ENCODE measurements at places on chromosomes 11 and 22.

DNA sequence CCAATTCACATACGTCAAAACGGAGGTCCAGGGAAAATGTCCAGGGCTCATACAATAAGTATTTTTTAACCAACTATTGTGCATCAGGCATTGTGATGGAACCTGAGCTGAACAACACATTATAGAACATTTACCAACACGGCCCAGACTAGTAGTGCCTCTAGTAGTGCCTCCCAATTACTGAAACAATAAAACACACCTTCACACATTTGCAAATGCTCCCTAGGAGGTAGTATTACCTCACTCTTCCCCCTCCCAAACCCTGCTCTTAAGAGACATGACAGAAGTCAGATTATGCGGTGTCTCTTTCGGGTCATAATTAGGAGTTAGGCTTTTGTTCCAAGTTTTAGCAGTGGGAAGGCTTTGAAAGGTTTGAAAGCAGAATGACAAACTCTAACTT is 61.1 kb downstream of the PAK1 start:
- H3K36me3 ChIP-seq, result no peaks in the 10 kb centered on the region
- H3K27me3 ChIP-seq, result no peaks in the 10 kb centered on the region
- peaks cover 26% of the 10 kb centered on the region for H3K4me1 ChIP-seq
- no peak overlapping the region for H3K4me3 ChIP-seq
- no peak overlapping the region for H3K27ac ChIP-seq

DNA sequence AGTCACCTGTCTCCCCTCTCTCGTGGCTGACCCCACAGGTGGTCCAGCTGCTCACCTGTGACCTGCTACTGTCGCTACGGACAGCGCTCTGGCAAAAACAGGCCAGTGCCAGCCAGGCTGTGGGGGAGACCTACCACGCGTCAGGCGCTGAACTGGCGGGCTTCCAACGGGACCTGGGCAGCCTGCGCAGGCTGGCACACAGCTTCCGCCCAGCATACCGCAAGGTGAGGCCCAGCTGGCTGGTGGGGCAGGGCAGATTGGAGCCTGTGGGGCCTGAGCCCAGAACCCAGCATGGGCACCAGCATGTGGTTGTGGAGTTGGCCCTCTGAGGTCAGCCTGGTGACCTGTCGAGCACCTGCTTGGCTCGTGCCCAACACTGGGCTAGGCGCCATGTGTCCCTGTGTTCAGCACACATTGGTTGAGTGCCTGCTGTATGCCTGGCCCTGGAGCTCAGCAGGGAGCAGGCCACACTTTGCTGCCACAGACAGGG is 11.9 kb downstream of the SHISA8 start:
- H3K36me3 ChIP-seq, result peaks cover 16% of the 10 kb centered on the region
- no peak for DNase-seq
- H3K4me1 ChIP-seq, result peaks cover 3% of the 10 kb centered on the region
- H3K27me3 ChIP-seq, result no peaks in the 10 kb centered on the region

GRCh38 chr11:32279672-32280071 is 155.7 kb downstream of the WT1 start:
- H3K4me3 ChIP-seq, result no peak overlapping the region
- DNase-seq, result no peak
- no peaks in the 10 kb centered on the region for H3K4me1 ChIP-seq
- no peak overlapping the region for H3K27ac ChIP-seq
- H3K27me3 ChIP-seq, result no peaks in the 10 kb centered on the region
- H3K36me3 ChIP-seq, result no peaks in the 10 kb centered on the region

DNA sequence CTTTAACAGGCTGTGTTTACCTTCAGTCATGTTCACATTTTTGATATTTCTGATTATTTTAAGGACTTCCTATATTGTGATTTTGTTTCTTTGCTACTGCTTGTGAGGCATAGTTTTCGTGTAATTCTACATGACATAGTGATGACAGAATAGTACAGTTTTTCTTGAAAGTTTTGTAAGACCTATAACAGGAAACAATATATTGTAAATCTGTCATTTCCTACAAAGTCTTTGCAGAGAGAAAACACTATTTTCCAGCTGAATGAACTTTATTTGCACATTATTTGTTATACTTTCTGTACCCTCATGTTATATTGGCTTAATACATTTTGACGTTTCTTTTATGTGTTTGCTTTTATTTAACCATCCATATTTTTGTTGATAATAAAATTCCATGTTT is 191.1 kb downstream of the TMEM135 start:
- no peaks in the 10 kb centered on the region for H3K36me3 ChIP-seq
- H3K27ac ChIP-seq, result no peak overlapping the region
- no peaks in the 10 kb centered on the region for H3K27me3 ChIP-seq
- no peak overlapping the region for H3K4me3 ChIP-seq
- no peak for DNase-seq

DNA sequence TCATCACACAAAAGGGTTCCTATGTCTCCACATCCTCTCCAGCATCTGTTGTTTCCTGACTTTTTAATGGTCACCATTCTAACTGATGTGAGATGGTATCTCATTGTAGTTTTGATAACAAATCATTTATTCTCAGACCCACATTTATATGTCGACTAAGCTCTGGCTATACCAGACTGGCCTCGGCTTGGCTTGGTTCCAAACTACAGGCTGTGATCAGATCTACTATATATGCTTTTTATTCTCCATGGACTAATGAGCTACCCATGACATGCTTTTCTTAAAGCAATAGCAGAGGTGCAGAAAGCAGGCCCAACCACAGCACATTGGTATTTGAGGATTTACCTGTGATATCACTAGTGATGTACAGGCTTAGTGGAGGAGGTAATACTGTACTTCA is 139.8 kb upstream of the PGR start:
- H3K27me3 ChIP-seq, result no peaks in the 10 kb centered on the region
- no peaks in the 10 kb centered on the region for H3K36me3 ChIP-seq
- no peak for DNase-seq
- H3K4me1 ChIP-seq, result no peaks in the 10 kb centered on the region

GRCh38 chr11:680476-680875 is 14.5 kb downstream of the DEAF1 start:
- H3K4me3 ChIP-seq, result no peak overlapping the region
- no peak for DNase-seq
- H3K27me3 ChIP-seq, result no peaks in the 10 kb centered on the region
- peaks cover 29% of the 10 kb centered on the region for H3K36me3 ChIP-seq
- no peaks in the 10 kb centered on the region for H3K4me1 ChIP-seq
